ENCODE measurements at places on chromosomes 5 and 9. TPM values are rescaled to one million over a fixed set of nuclear protein-coding genes. Genes with fewer than 3 reads are reported as not detected.

GRCh38 chr9:3447143-3447542 is 78.7 kb downstream of the RFX3 start:
- no peak for DNase-seq

GRCh38 chr5:136249678-136250266 is 56.8 kb upstream of the SMIM32 start:
- DNase-seq: peak; percentile 43

- no peak for DNase-seq
Observed at GRCh38 chr5:135319928-135320606, 79.0 kb downstream of the MACROH2A1 start.

DNA sequence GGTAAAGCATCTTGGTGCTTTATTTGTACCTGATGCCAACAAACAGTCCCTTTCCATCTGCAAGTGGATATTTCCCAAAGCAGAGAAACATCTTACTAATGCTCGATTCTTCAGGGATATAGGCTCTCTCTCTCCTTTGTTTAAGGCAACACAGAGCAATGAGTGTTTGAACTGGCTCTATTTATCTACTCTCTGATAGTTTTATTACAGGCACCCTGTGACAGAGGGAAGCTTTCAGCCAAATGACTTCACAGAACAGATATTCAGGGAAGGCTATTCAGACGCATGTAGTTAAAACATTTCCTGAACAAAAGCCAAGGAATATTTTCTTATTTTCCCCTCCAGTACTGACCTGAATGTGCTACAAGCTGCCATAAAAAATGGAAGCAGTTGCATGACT is 141.8 kb downstream of the YIPF5 start:
- DNase-seq: no peak

DNA sequence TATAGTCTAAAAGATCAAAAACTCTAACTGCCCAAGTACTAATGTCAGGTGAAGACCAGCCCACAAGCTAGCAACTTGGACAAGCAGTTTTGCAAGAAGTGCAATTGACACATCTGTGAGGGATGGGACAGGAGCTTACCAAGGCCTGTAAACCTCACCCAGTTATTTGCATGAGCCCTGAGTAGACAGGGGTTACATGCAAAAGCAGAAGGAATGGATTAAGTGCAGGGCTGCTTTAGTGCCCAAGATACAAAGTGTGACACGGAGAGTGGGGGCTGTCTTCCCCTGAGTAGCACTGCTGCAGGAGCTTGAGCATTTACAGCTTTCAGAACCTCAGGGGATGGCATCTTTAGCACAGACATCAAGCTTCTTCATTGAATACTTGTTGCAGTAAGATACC is 286.7 kb downstream of the ELAVL2 start:
- no peak for DNase-seq

- no peak for DNase-seq
Observed at GRCh38 chr5:142114687-142115086, 6.1 kb downstream of the NDFIP1 start.

- no peak for DNase-seq
Observed at GRCh38 chr9:78574354-78575045, 277.6 kb downstream of the PSAT1 start.

GRCh38 chr5:127517480-127518318 is at the start of gene PRRC1:
TSS of gene PRRC1 (plus strand) at chr5:127517640. CDS start at chr5:127523480, 5,840 bp downstream.
- peak; percentile 85 for DNase-seq

DNA sequence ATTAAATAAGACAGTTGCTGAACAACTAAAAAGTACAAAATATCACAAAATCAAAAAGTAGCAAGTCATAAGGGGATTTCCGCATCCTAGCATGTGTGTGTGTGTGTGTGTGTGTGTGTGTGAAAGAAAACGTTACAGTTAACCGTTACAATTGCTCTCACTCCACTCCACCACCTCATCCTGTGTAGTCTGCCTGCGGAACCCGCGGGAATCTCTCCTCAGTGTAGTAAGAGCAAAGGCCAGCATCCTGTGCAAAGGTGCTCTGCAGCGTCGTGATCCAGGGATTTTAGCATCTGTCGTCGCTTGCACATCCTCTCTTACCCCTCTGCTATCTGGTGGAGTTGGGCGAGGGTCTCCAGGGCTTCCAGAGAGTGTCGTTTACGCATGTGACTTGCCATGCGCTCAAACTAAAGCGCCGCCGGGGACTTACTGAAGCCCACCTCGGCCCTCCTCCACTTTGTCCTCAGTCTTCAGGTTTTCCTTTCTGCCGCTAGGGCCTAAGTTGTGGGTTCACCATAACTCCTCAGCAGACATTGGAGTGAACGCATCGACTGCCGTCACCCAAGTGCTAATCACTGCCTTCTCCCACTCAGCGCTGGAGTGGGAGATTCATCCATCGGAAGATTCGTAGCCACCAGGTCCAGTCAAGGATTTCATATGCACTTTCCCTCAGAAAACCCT is 3.9 kb downstream of the CDKN2B start:
- DNase-seq: peak; percentile 29

DNA sequence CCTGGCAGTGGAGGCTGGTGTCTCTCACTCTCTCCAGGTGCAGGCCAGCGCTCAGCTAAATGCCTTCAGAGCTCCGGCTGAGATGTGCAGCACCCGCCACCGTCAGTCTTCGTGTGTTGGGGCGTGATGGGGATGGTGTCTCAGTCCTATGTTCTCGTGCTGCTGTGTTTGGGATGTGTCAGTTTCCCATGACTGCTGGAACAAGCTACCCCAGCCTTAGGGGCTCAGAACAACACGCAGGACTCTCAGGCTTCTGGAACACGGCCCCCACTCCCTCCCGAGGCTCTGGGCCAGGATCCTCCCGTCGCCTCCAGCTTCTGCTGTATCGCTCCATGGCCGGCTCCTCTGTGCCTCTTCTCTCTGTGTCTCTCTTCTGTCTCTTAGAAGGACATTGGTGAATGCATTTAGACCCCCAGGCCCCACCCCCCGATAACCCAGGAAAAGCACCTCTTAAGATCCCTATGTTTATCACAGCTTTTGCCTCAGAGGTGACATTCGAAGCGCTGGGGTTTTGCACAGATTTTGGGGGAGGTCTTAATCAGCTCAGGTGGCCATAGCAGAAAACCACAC is 9.6 kb upstream of the CEP72 start:
- DNase-seq: no peak

GRCh38 chr5:9057406-9058000 is 488.4 kb downstream of the SEMA5A start:
- no peak for DNase-seq

GRCh38 chr5:180862645-180863044 is 1.6 kb upstream of the ZFP62 start:
- DNase-seq: no peak

- no peak for DNase-seq
Observed at GRCh38 chr5:72452515-72453245, 54.5 kb downstream of the ZNF366 start.

DNA sequence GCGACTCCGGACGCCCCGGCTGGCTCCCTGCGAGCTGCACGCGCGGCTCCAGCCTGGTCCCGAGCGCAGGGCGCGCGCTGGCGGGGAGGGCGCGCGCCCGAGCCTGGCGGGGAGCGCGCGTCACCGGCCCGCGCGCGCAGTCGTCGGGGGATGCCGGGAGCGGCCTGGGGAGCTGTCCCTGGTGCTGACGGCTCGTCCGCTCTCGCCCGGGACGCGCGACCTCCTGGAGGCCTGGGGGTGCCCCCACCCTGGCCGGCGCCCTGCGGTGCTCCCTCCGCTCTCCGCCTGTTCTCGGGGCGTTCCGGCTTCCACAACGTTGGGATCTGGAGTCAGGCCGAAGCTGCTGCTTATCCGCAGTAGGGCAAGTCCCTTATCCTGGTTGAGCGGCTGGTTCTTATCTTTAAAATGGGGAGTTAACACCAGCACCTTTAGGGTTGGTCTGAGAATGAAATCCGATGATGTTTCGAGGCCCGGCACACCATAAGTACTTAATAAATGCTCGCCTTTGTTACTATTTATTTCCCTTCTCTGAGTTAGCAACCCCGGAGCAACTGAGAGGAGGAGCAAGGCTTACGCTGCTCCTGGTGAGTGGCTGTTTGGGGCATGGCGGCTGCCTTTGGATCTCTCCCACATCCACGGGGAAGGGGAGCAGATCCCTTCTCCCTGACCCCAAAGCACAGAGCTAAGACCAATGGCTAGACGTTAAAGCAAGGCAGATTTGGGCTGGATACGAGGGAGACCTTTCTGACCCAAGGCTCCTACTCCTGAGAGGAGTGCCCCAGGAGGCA is at the start of gene FAM163B:
TSS of gene FAM163B (minus strand) at position 79 of the 788 bp plus-strand sequence. CDS start 29,166 bp downstream, outside the sequence.
- DNase-seq: peak; percentile 44

- DNase-seq: no peak
Observed at GRCh38 chr5:124121198-124121597, 609.2 kb downstream of the CSNK1G3 start.

- no peak for DNase-seq
Observed at GRCh38 chr9:96108691-96109380, 193.1 kb downstream of the HSD17B3 start.

- DNase-seq: peak; percentile 63
Observed at GRCh38 chr5:134111741-134112647, 2.5 kb upstream of the TCF7 start.

GRCh38 chr5:80825786-80826460 is 134.2 kb upstream of the RASGRF2 start:
- no peak for DNase-seq

DNA sequence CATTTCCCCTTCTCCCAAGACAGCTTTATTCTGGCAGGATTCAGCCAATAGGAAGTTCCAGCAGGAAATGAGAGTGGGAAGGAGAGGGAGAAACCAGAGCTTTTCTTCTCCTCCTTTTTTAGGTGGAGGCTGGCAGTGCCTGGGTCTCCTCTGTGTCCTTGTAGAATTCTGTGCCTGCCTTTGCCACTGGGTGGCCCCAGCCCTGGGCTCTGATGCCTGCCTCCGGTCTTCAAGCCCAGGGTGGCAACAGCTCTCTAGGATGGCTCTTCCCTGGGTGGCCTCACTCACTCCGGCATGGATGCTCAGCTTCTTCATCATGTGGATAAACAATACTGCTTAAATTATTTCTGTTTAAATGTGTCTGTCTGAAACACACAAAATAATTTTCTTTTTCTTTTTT is 694.8 kb downstream of the SEMA5A start:
- no peak for DNase-seq

The KCNMB1 gene
- total RNA-seq: not detected

The GPR151 gene
- not detected for total RNA-seq

The FYB1 gene
- 82.8 TPM for total RNA-seq

The KCNN2 gene
- total RNA-seq: not detected

The MBLAC2 gene
- 5.2 TPM for total RNA-seq

The TRIM36 gene
- 0.72 TPM for total RNA-seq

The SHISAL2B gene
- total RNA-seq: not detected

Data from activated CD8-positive, alpha-beta T cell treated with anti-CD3 and anti-CD28 coated beads for 36 hours (primary cell).